Effector memory CD4-positive, alpha-beta T cell (primary cell): ENCODE measurements at places on chromosomes 12 and 14.

DNA sequence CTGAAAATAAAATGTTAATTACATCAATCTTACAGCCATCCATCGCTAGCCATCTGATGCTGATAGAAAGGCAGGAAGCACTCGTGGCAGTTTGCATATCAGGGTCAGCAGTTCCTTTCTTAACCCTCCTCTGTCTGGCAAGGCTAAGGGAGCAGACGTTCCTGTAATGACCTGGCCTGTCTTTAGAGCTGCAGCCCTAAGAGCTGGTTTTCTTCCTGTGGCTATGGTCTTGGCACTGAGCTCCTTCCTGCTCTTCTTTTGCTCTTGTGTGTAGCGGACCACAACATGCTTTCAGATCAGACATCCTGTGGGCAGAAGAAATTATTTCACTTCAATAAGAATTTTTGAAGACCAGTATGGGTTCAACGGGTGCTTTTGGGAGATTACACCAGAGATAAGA, 170.4 kb downstream of the DAD1 start:
- DNase-seq, result no peak

DNA sequence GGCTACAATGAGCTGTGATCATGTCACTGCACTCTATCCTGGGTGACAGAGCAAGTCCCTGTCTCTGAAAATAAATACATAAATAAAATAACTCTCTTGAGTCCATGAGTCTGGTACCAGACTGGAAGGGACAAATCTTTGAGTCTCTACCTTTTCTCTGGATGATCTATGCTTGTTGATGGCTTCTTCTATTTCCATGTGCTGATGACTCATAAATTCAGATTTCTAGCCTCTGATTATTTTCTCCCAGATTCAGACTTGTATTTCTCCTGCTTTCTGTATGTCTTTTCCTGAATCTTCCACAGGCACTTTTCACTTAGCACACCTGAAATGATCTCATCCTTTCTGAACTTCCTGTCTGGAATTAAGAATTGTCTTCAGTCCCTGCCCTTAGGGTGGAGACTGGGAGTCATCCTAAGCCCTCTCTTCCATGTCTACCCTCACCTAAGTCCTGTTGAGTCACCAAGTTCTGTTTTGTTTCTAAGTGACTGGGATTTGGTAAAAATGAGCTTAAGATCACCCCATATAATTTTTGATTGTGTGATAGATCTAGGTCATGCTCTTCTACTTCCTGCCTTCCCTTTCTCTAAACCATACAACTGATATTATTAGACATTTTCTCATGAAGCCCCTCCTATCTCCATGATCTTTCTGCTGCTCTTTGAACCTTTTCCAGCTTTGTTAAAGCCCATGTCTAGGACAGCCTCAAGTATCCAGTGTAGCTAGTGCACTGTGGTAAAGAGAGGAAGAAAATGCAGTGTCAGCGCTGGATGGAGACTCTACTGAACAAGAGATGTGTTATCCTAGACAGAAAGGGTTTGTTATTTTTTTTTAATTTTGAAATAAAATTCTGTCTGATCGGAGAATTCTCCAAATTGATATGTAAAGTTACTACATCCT, 13.1 kb downstream of the AKAP6 start:
- DNase-seq, result no peak

DNA sequence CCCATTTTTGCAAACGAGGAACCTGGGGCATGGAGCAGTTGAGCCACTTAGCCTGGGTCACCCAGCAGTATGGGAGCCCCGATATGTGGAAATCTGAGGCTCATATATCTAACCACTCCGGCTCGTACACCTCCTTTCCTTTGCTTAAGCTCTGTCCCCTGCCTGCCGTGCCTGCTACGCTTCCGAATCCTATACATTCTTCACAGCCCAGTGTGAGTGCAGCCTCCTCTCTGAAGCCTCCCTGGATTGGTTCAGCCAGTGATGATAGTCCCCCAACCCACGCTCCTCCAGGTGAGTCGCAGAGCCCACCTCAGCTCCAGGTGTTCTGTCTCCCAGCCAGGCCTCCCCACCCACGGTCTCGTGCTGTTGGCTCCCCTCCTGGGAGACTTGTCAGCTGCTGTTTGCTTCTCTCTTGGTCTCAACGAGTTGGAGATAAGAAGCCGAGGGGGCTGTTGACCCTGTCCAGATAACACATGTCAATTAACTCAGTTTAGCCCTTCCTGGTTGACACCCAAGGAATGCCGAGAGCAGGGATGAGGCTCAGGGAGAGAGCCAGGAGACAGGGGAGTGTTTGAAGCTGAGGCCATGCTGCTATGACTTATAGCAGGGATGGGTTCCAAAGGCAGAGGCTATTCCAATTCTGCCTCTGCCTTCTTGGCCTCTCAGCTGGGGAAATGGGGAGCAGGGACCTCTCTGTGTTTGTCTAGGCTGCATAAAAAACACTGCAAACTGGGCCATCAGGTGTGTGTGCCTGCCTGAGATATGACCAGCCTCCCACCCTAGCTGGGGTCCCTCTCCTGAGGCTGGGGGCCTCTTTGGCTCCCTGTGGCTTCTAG, 19.0 kb downstream of the SDSL start:
- DNase-seq, result no peak

DNA sequence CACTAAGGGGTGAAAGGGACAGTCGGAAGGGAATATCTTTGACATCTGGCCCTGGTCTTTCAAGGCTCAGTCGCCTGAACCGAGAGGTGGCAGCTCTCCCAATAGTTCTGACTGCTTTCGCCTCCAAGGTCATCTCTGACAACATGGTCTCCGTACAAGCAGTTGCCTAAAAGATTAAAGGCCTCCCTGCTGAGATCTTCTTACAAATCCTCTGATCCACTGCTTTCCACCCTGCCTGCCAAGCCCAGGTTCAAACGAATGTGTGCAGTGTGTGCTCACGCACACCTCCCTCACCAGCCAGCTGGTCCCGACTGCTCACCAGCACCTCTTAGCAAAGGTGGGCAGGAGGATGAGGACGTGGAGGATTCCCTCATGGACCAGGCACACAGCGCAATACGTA, 10.4 kb downstream of the B4GALNT3 start:
- no peak for DNase-seq

GRCh38 chr12:15522574-15523187, 200.4 kb downstream of the PTPRO start:
- no peak for DNase-seq

DNA sequence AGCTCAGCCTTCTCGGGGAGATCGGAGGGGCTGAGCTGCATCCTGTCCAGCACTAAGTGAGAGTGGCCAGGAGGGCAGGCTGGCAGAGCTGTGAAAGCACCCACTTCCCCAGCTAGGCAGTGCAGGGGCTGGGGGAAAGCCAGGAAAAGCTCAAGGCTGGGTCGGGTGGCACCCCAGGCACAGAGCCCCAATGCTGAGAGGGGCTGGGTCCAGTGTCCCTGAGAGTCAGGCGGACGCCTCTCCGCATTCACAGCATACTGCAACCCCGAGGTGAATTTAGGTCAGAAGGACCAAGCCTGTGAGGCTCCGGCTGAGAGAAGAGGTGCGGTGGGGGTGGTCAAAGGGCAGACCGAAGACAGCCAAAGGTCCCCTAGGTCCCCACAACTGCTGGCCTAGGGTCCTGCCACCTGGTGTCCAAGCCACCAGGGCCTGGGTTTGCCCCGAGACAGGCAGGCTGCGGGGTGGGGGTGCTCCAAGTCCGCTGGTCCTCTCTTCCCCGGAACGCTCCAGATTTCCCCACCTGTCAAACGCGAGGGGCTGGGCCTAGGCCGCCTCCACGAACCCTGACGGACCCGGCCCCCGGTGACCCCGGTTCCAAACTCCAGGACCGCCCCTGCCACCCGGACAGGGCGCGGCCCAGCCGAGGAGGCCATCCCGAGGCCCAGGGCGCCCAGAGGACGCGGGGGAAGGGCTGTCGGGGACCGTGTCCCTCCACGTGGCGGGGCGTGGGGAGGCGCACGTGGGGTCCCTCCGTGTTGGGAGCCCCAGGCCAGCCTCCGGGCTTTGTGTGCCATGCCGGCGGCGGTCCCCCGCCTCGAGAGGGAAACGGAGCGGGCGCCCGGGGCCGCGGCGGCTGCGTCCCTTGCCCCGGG, 527 bp downstream of the CAMKK2 start:
- DNase-seq, result no peak

- DNase-seq, result no peak
Observed at GRCh38 chr12:43742106-43742505, 16.5 kb downstream of the PUS7L start.

DNA sequence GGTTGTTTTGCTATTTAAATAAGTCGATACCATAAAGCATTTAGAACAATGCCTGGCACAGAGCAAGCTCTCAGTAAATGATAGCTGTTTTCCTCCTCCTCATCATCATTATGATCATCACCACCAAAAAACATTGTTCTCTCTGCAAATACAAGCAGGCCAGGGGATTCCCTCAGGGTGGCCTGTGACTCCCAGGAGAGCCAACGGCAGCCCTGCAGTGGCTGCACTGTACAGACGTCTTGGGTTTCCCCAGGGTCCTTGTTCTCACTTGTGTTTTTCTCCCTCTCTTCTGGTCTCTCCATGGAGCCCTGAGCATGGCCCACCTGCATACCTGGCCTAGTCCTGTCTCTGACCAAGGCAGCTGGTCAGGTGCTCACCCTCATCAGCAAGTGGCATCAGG, 290.9 kb upstream of the PWP1 start:
- no peak for DNase-seq

GRCh38 chr12:19373586-19373985, 65.7 kb upstream of the AEBP2 start:
- DNase-seq, result no peak

DNA sequence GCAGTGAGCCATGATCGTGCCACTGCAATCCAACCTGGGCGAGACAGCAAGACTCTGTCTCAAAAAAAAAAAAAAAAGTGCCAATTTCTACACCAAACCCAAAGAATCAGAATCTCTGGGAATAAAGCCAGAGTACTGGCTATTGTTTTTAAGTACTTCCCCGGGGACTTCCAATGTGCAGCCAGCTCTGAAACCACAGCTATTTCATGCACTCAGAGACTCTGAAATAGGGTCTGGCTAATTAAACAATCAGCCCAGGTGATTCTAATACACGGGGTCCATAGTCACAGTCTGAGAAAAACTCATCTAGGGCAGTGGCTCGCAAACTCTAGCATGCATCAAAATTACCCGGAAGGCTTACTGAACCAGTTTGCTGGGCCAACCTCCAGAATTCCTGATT, 56.3 kb downstream of the SIX6 start:
- no peak for DNase-seq

DNA sequence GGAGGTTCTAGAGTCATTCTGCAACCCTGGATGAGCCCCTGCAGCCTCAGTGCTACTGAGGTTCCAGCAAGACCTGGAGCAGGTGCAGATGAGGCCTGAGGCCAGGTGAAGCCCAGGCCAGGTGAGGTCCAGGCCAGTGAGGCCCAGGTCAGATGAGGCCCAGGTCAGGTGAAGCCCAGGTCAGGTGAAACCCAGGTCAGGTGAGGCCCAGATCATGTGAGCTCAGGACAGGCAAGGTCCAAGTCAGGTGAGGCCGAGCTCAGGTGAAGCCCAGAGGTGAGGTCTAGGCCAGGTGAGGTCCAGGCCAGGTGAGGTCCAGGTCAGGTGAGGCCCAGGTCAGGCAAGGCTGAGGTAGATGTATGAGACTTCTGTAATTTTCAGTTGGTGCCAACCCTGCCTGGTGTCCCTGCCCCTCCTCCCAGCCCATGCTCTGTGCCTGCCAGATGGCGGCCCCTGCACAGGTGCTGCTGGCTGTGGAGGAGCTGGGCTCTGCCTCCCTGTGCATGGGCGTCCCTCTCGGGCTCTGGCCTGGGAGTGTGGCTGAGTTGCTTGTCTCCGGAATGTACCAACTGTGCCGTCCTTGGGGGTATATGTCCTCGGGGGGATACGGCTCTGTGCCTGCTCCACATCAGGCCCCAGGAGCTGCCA, 388.5 kb downstream of the TMEM121 start:
- DNase-seq, result no peak

DNA sequence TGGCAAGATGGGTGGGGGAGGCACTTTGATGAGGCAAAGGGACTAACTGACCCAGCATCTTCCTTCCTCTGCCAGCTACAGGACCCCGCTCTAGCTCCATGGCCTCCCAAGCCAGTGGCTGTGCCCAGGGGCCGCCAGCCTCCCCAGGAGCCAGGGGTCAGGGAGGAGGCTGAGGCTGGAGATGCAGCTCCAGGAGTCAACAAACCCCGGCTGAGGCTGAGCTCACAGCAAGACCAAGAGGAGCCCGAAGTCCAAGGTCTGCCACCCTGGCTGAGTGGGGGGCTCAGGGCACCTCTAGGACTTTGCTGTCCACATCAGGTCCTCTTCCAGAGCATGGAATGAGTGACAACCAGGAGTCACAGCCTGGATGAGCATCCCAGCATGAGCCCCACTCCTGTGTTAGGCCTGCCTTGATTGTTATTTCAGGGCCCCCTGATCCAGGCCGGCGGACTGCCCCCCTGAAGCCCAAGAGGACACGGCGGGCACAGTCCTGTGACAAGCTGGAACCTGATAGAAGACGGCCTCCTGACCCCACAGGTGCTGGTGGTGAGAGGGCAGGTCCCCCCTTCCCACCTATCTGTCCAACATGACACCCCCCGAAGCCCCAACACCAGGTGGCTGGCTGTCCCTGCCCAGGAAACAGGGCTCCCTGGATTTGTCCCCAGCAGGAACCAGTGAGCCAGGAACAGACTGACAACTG, 2.5 kb upstream of the CPNE6 start:
- DNase-seq, result no peak

- no peak for DNase-seq
Observed at GRCh38 chr14:75221797-75222196, 45.4 kb upstream of the TMED10 start.

GRCh38 chr14:74257941-74258763, 18.9 kb downstream of the VSX2 start:
- no peak for DNase-seq

DNA sequence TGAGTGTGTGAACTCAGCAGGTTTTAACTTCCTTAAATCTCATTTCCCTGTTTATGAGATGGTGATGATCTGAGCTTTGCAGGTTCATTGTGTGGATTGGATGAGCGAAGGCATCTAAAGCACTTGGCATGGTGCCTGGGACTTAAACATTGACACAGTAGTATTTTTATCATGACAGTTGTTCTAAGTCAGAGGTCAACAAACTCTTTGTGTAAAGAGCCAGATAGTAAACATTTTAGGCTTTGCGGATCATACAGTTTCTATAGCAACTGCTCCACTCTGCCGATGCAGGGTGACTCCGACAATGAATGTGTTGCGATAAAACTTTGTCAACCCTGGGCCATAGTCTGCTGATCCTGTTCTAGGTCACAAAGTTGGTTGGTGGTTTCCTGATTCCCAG, 25.2 kb downstream of the SLC24A4 start:
- no peak for DNase-seq

- no peak for DNase-seq
Observed at GRCh38 chr12:51320311-51320694, 3.7 kb downstream of the BIN2 start.

GRCh38 chr14:99624971-99625370, 20.0 kb upstream of the HHIPL1 start:
- no peak for DNase-seq

GRCh38 chr12:51687614-51688013, 96.6 kb downstream of the SCN8A start:
- DNase-seq, result no peak
